ENCODE measurements at places on chromosomes 7 and 10.

DNA sequence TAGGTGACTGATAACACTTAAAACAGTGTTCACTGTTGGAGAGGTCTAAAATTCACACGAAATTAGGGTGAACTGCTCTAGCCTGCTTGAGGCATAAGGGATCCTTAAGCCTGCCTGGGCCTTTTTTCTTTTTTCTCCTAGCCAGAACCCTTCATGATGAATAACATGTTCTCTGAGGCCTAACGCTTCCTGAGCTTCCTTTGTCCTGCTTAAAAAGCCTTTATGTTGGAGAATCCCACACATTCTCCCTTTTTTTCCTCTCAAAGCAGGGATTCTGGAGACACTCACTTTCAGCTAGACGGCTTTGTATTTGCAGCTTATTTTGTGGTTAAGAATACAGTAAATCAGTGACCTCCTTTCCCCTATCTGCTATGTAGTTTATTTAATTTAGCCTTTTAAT, 354.7 kb upstream of the PHF14 start:
- DNase-seq = no peak

GRCh38 chr7:79719216-79719615, 265.7 kb upstream of the MAGI2 start:
- DNase-seq = no peak

DNA sequence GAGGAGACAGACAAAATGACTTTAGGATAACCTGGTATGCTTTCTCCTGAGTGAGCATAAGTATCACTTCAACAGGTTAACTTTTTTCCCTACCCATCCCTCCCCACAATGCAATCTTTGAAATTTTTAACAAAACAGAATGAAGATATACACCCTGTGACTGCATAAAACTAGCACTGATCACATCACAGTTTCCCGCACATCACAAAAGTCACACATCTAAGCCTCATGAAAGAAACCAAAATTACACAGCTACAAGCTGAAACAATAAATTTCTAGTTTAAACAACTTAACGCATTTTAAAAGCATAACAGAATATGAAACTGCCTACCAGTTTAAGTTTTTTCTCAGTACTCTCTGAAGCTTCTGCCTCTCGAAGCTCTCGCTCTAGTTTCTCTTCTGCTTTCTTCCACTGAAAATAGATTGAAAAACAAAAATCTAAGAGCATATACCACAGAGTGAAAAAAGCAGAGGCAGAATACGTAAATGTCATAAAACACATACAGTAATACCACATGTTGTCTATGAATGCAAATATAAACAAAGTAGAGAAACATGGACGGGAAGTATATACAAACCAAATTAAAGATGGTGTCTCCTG, 18.1 kb downstream of the NOC3L start:
- no peak for DNase-seq

DNA sequence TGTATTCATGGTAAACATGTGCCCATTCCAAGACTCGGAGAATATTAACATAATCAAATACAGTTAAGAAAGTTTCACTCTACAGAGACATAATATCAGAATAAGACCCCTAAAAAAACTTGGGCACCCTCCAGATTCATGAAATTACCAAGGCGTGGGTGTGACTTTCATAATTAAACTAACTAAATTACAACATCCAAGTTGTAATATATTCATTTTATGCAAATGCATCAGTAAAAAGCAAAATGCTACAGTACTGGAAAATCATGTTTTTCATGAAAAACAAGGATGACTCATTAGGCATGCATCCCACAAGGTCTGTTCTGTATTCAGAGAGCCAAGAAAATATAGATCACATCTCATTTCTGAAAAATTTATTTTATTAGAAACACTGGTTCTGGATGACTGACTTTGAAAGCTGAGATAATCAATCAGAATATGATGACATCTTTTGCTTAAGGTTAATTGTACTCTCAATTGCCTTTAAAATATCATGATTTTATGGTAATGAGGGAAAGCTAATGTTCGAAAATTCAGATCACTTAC, 248.8 kb upstream of the SMIM30 start:
- no peak for DNase-seq

GRCh38 chr10:76736392-76736791, 901.2 kb downstream of the KCNMA1 start:
- DNase-seq = no peak

DNA sequence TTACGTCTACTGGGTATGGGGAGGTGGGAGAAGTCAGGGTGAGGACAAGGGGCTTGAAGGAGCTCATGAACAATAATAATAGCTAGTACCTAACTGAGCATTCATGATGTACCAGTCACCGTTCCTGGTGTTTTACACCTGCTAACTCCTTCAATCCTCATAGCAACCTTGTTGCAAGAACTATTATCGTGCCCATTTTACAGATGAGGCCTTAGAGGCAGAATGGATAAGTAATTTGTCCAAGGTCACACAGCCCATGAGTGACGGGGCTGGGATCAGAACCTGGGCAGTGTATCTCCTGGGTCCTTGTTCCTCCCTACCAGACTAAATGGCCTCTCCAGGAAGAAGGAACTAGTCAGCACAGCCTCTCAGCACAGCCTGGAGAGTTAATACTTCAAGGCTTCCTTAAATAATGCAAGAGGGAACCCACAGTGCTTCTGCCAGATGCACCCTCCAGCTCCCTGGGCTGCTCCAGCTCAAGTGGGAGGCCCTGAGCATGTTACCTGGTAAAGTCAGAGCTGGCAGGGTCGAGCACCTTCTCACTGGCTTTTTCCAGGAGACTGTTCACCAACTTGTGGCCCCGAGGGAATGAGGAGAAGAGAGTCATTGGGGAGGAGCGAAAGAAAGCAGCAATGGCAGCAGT, 28.8 kb downstream of the RRP12 start:
- DNase-seq = no peak

GRCh38 chr7:77238703-77239136, 39.1 kb upstream of the FGL2 start:
- peak; percentile 65 for DNase-seq

DNA sequence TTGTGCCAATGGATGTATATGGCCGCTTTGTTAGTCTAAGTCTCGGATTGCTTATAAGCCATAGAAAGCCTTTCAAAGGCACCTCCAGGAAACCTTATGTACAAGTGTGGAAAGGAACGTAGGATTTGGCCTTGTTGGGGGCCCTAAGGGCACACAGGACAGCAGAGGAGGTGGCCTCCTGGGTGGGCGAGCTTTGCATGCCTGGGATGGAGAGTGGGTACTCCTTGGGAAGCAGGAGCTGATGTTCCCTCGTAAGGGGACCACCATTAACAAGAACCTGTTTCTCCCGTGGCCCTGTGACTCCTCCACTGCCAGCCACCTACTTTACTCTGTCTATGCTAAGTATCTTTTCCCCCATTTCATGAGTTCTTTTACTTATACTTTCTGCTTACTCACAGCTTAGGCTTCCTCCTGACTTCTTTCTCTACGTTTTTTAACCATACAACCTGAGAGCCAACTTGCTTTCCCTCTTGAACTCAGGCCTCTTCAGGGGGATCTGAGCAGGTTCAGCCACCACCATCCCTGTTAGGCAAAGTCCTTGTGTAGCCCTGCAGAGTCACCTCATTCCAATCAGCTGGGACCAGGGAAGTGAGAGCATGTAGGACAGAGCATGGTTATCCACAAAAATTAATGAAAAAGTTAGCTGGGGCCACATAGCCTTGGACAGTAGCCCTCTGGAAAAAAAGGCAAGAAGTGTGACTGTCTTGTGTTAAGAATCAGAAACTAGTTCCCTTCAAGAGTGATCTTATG, 118.9 kb downstream of the NEBL start:
- DNase-seq = no peak

GRCh38 chr7:102412548-102412947, 16.4 kb downstream of the PRKRIP1 start:
- peak; percentile 36 for DNase-seq

GRCh38 chr7:108492742-108493141, 33.2 kb downstream of the PNPLA8 start:
- no peak for DNase-seq

GRCh38 chr7:106153891-106154449, 41.9 kb upstream of the SYPL1 start:
- DNase-seq = peak; percentile 82

DNA sequence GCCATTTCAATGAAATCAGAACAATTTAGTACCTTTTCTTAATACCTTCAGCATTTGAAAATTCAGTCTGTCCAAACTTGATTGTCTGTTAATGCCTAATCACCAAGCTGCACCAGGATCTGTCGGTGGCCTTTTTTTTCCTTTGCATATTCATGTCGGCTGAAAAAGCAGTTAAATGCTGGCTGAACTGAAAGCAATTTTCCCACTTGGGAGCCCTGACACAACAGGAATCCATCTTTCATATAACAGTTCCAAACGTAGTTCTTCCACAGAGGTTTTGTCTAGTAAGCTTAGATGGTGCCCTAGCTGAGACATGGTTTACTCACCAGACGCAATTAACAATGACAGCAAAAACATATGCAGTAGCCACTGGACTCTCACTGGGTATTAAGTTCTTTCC, 83.6 kb upstream of the CHCHD3 start:
- DNase-seq = no peak

DNA sequence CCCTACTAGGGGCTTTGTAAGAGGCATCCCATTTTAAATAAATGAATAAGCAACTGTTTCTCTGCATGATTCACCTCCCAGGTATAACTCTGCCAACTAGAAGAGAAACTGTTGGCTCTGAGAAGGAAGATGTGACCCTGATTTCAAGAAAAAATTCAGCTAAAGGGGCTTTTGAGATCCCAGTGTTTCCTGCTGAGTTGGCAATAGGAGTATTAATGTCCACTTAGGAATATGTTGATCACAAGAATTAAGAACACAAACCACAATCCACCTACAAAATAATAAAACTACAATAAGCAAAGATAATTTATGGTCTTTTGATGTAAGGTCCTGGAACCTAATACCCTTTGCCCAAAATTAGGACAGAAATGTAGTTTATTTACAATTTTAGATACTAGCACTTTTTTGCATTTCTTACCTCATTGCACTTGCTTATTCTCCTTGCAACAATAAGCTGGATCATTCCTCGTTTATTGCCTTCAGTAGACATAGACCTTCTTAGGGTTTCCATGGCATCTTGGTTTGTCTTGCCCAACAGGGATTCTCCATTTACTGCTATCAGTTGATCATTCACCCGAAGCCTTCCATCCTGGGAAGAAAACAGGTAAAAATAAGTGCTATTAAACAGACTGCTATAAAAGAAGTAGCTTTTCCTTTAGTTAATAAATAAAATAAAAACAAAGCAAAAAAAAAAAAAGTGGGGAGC, 456.2 kb downstream of the PARD3 start:
- DNase-seq = no peak

- no peak for DNase-seq
Measured at GRCh38 chr10:3528271-3528670, 256.7 kb downstream of the KLF6 start.

DNA sequence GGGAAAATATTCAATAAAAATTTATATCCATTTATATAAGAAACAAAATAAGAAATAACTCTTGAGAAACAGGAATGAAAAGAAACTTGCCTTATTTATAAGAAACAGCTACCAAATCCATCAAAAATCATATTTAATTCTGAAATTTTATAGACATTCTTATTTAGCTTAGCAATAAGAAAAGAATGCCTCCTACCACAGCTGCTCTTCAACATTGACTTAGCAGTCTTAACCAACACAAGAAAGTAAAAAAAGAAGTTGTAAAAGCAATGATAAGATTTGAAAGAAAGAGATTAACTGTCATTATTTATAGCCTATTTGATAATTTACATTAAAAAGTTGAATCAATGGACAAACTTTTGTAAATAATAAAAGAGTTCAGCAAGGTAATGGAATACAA, 212.8 kb downstream of the ZNF365 start:
- no peak for DNase-seq

DNA sequence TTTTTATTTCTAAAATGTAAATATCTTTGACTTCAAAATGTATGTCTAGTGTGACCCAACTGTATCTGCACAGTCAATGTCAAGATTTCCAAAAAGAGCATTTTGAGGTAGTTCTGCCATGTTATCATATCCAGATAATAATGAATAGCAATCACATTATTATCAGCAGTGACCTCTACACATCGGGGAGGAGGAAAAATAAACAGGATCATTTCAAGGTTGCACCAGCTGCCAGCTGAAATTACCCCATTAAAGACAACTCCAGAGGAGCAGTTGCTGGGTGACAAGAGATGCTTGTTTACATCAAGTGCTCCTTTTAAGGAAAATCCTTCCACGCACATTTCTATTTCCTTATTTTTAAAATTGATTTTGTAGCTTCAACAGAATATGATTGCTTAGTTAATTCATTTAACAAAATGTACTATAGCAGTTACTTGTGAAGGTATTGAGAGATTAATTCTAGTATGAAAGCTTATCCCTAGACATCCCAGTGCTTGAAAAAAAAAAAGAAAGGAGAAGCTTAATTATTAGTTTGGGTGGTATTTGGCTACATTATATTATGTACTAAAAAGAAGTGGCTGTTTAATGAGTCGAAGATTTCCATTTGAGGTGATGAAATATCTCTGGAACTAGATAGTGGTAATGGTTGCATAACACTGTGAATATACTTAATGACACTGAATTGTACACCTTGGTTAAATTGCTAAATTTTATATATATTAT, 19.3 kb upstream of the SLC35G1 start:
- no peak for DNase-seq

DNA sequence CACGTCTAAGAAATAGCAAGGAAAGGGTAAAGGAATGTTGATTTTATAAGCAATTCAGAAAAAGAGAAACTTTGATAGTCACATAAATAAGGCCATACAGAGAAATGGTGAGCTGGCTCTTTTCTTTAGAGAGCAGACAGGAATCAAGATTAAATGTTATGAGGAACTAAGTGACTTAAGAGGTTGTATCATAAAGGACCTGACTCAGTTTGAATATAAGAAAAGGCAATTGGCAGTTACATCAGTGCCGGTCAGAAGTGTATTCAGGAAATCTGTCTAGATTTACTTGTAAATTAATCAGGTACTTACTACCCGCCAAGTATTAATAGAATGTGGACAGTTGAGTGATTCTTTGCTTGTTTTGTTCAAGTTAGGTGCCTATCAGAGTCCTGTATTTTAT, 2.1 kb downstream of the MRPL32 start:
- DNase-seq = no peak

- no peak for DNase-seq
Measured at GRCh38 chr7:39832519-39833085, 117.5 kb upstream of the CDK13 start.

DNA sequence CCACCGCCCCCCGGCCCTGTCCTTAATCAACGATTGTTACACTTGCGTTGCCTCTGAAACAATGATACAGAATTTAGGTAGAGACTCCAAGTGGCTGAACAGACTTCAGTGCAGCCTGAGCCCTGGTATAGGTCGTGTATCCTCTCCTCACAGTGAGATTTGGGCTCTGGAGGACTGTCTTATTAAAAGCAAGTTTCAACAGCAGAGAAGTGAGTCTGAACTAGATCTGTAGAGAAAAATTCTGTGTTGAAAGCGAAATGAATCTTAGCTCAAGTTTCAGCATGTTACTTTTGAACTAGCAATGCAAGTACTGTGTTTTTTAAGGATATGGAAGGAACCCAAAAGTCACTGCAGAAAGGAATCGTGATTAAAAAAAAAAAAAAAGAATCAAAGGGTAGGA, 103.1 kb downstream of the HOXA1 start:
- DNase-seq = no peak

DNA sequence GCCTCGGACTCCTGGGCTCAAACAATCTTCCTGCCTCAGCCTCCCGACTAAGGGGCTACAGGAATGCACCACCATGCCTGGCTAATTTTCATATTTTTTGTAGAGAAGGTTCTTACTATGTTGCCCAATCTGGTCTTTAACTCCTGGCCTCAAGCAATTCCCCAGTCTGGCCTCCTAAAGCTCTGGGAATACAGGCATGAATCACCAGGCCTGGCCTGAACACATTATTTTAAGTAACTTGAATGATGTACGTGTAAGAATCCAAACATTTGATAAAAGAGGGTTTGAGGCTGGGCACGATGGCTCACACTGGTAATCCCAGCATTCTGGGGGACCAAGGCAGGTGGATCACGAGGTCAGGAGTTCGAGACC, 13.0 kb upstream of the BAMBI start:
- DNase-seq = no peak
